ENCODE measurements at places on chromosomes 6 and 20.
A peak's percentile ranks its signal among the peaks of the same experiment; 100 is the strongest.

DNA sequence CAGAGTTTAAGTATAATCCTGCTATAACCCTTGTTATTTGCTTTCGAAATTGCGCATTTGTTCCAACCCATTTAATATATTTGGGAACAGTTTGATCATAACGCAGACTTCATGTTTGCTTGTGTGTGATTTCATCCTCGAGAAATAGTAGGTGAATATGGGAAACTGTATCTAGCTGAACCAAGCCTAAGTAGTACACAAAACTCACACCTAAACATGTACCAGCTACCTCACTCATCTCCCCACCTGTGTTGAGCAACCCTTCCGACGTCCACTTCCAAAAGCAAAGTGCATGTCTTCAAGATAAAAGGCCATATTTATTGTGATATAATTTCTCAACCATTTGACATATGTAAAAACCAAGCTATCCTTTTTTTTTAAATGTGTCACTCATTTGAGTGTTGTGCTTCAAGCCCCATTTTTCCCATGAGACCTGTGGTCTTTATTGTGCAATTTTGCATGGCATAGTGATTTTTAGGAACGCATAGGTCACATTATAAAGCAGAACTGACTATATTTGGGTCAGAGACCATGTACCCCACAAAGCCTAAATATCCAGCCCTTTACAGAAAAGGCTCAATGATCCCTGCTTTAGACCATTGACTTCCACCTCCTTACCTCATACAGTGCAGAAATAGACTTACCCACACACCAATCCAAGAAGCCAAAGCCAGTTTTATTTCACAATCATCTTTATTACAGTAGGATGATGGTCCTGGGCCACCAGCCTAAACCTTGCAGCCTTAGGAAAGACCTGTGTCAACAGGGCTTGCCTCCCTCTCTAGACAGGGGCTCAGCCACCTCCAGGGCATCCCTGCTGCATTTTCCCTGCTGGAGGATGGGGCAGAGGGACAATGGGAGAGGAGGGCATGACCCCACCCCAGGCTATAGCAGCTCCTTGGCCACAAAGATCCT is 7.1 kb downstream of the CCND3 start:
- DNase-seq = no peak

GRCh38 chr20:63126876-63127699 is 88.8 kb downstream of the YTHDF1 start:
- no peak for DNase-seq

GRCh38 chr6:96816301-96816817 is 20.9 kb downstream of the GPR63 start:
- no peak for DNase-seq

DNA sequence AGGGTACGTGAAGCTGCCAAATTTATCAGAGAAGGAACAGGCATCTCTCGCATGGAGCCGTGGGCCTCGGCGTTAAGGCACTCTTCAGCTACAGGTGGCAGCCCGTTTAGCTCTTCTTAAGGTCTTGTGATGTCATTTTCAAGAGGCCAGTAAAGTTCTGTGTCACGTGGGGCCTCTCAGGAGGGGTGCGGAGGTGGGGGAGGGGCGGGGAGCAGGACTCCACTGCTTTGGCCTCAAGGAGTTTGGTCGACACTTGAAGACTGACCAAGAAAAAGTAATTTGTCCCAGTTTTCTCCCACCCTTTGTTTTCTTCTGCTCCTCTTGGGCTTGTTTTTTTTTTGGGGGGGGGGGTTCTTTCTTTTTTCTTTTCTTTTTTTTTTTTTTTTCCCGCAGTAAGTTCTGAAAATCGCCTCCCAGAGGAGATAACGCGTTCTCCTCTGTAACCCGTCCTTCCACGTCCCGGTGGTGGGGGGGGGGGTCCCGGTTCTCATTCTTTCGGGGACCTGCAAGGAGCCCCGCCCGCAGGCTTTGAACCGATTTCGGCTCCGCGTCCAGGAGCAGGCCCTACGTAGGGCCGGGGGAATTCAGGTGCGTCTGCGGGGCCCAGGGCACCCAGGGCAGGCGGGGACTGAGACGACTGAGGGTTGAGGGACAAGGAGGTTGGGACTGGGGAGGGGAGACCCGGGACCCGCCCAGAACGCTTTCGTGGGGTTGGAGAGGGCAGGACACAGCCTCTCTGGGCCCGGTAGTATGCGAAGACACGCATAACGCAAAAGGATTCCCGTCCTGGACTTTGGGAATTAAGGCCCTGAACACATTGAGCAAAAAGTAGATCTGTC is 26.0 kb downstream of the GPX6 start:
- DNase-seq = peak; percentile 40

- no peak for DNase-seq
These were observed 83.0 kb downstream of the WDR27 start for GRCh38 chr6:169618526-169619490.

DNA sequence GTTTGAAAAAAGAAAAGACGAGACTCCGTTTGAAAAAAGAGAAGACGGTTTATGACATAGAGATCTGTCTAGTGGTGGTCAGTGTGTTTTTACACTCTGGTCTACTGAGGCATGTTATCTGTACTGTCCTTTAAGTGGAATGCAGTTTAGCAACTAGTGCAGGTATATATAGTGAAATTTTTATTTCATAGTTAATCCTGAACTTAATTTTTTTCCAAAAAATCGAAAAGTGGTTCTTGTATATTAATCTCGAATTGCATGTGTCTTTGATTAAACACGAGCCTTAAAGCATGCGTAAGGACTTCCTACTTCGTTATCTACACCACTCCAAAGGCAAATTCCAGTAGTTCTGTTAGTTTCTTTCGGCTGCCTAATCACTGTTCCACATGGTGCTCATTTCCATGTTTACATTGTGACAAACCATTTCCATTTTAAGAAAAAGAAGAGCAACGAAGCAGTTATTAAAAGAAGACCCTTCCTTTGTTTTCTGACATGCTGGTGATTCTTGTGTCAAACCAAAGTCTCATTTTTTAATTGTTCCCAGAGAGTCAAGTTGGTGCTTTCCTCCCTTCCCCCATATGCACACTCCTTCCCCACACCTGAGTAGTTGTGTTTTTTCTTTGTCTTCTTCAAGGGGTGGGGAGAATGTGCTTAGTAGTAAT is 2.3 kb downstream of the SNX9 start:
- DNase-seq = no peak

- no peak for DNase-seq
These were observed 54.4 kb downstream of the SNRNP48 start for GRCh38 chr6:7644417-7644816.

DNA sequence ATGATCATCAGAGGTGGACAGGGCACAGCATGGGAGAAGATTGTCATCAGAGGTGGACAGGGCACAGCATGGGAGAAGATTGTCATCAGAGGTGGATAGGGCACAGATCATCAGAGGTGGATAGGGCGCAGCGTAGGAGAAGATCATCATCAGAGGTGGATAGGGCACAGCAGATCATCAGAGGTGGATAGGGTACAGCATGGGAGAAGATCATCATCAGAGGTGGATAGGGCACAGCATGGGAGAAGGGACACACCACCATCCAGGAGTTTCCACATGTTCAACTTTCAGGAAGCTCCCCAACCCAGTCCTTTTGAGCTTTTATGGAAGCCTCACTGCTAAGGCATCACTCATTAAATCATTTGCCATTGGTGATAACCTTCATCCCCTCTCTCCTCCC is 104.1 kb downstream of the MAP7 start:
- DNase-seq = no peak

GRCh38 chr6:142846459-142846831 is 98.5 kb downstream of the HIVEP2 start:
- no peak for DNase-seq

- DNase-seq = no peak
These were observed 59.0 kb upstream of the RNF146 start for GRCh38 chr6:127207591-127208120.

- DNase-seq = no peak
These were observed 742.0 kb upstream of the POU3F2 start for GRCh38 chr6:98092331-98092730.

DNA sequence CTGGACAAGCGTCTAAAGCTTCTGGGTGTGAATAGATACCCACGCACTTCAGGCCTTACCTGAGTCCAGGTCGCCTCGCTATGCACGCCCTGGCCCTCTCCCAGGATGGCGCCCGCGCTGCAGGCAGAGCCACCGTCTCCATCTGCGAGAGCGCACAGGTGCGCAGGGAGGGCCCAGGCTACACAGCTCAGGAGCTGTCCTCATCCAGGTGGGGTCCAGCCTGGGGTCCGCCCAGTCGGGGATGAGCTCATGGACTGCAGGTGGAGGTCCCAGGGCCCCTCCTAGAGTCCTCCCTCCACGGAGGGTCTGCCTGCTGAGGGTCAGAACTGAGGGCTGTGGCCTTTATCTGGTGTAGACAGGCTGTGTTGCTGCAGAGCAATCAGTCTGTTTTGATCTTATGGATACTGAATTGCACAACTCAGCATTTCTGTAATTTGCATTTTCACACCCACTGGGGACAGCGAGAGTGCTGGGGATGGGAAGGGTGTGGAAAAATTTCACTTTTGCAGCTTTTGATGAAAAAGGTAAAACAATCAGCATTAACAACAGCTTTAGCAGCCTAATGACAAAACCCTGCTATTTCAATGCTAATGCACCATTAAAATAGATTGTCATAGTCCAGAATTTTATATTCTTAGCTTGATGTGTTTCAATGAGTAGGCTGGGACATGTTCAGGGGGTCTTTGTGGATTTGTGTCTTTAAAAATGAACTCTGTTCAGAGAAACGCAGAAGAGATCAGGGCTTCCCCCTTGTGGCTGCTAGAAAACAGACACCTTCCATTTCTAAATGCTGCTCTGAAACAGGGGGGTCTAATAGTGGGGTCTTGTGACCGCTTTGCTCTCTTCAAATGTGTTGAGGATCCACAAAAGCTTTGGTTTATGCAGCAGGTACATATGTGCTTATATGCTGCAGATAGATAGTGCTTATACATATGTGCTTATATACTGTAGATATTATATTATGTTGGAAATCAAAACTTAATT is 77.8 kb upstream of the PHACTR3 start:
- no peak for DNase-seq

GRCh38 chr20:60955706-60956105 is 296.4 kb upstream of the CDH4 start:
- no peak for DNase-seq

GRCh38 chr6:43436577-43437282 is 9.4 kb downstream of the ABCC10 start:
- no peak for DNase-seq

- DNase-seq = no peak
These were observed 155.6 kb downstream of the CD83 start for GRCh38 chr6:14273191-14273590.

GRCh38 chr6:116115781-116116180 is 10.2 kb downstream of the COL10A1 start:
- no peak for DNase-seq

- no peak for DNase-seq
These were observed 103.1 kb upstream of the SMLR1 start for GRCh38 chr6:130724089-130724488.

DNA sequence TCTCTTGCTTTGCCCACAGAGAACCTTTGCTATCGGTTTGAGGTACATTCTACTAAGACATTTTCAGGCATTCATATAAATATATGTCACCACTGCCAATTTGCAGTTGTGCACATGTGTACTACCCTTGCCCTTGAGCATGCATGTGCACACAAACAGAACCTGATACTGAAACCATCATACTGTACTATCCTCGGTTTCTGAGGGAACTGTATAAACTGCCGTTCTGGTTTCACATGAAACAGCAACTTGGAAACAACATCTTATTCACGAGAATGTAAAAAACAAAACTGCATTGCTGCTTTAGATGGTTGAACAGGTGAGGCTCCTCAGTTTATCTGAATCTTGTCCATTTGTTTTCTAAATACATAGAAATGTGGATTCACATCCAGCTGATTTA is 151.2 kb upstream of the TMEM170B start:
- no peak for DNase-seq

DNA sequence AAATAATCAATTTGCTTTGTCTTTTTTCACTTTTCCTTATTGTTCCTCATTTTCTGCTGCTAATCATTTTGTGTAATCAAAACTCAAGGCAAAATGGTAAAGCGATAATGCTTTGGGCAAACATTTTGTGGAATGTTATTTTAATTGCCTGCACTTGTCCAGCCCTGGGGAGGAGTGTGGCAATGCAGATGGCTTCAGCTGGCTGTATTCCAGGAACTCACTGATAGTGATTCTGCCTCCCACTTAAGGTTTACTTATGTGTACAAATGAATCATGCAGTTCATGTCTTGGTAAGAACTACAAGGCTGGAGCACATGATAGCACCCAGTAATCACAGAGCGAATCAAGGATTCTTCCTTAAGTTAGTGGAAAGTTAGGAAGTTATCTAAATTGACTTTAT is 107.8 kb downstream of the COL19A1 start:
- no peak for DNase-seq

DNA sequence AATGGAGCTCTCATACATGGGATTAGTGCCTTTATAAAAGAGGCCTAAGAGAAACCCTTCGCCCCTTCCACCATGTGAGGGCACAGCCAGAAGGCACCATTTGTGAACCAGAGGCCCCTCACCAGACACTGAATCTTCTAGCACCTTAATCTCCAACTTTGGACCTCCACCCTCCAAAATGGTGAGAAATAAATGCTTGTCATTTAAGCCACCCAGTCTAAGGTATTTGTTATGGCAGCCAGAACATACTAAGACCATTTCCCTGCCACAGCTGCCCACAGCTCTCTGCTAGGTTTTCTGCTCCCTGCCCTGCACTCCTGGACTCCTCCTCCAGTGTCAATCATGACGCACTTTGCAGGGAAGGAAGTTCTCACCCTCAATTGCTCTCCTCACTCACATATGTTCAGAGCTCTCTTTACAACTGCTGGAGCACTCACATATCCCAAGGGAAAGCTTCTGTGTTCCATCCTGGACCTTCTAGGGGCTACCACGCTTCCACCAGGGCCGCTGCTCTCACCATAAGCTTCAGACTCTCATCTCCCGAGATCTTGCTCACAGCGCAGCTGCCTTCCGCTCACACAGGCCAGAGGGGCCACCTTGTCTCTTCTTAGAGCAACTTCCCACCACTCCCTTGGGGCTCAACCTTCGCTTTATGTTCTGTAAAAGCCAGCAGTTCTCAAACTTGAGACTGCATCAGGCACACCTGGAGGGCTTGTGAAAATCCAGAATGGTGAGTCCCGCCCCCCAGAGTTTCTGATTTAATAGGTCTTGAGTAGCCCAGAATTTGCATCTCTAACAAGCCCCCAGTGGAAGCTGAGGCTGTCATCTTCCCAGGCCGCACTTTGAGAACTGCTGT is 1.6 kb upstream of the LY86 start:
- DNase-seq = no peak

GRCh38 chr6:41467061-41467460 is 79.1 kb upstream of the FOXP4 start:
- no peak for DNase-seq

DNA sequence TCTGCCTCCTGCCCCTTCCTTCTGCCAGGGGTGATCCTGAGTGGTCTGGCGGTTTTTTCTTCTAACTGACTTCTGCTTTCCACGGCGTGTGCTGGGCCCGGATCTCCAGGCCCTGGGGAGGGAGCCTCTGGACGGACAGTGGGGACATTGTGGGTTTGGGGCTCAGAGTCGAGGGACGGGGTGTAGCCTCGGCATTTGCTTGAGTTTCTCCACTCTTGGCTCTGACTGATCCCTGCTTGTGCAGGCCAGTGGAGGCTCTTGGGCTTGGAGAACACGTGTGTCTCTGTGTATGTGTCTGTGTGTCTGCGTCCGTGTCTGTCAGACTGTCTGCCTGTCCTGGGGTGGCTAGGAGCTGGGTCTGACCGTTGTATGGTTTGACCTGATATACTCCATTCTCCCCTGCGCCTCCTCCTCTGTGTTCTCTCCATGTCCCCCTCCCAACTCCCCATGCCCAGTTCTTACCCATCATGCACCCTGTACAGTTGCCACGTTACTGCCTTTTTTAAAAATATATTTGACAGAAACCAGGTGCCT is 10.2 kb downstream of the SLC29A1 start:
- DNase-seq = no peak
